ENCODE measurements at places on chromosomes 4 and X.

DNA sequence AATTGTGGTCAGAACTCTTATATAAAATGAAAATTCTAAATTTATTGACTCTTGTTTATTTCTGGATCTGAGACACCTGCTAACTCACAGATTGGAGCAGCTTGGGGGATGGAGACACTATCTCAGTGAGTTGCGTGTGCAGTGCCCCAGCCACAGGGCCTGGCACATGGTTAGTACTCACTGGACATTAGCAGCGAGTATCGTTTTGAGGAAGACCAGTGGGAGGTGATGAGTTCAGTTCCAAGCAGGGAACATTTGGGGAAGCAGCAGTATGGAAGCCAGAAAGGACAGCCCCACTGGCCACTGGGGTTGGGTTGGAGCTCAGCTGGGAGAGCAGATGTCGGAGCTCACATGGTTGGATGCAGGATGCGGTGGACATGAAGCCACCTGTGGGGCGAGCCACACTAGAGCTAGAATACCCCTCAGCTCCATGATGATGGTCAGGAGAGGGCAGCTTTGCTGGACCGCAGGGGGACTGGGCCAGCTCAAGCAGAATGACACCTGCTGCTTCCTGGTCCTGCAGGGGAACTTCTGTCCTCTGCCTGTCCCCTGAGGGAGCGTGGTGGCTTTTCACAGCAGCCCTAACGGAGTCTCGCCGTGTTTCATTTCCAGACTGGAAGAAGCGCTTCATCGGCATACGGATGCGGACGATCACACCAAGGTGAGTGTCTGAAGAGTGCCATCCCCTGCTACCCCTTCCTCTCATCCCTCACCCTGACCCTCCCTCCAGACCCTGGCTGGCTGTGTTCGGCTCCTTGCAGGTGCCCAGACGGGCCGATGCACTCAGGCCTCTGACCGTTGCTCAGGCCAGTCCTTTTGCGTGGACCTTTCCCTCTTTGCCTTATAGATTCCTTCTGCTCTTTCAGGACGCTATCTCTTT, 32.5 kb downstream of the HTRA3 start:
- H3K27me3 ChIP-seq, result no peaks in the 10 kb centered on the region
- no peak overlapping the region for H3K27ac ChIP-seq
- no peaks in the 10 kb centered on the region for H3K36me3 ChIP-seq
- H3K4me1 ChIP-seq, result no peaks in the 10 kb centered on the region
- no peak for DNase-seq

- peaks cover 4% of the 10 kb centered on the region for H3K36me3 ChIP-seq
- H3K27me3 ChIP-seq, result no peaks in the 10 kb centered on the region
- no peak for DNase-seq
- H3K4me3 ChIP-seq, result no peak overlapping the region
Measured at GRCh38 chrX:51860679-51861078, 32.7 kb upstream of the MAGED1 start.

GRCh38 chrX:10483191-10483831, 137.1 kb downstream of the MID1 start:
- H3K4me1 ChIP-seq, result no peaks in the 10 kb centered on the region
- peak overlapping the region; percentile 25 for H3K27ac ChIP-seq
- no peaks in the 10 kb centered on the region for H3K27me3 ChIP-seq
- H3K4me3 ChIP-seq, result no peak overlapping the region
- DNase-seq, result no peak

DNA sequence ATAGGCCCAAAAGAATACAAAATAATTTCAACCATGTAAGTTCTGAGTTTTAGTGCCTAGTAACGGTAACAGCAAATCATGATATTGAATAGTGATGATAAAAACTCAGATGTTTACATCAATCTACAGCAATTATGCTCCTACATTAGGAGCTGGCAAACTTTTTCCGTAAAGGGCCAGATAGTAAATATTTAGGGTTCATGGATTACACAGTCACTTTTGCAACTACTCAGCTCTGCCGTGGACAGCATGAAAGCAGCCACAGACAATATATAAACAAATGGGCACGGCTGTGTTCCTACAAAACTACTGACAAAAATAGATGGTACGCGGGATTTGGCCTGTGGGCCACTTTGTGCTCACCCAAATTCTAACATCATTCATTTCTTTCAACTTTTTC, 167.8 kb upstream of the NAP1L5 start:
- no peak overlapping the region for H3K27ac ChIP-seq
- H3K4me3 ChIP-seq, result no peak overlapping the region
- H3K27me3 ChIP-seq, result no peaks in the 10 kb centered on the region
- no peaks in the 10 kb centered on the region for H3K4me1 ChIP-seq

DNA sequence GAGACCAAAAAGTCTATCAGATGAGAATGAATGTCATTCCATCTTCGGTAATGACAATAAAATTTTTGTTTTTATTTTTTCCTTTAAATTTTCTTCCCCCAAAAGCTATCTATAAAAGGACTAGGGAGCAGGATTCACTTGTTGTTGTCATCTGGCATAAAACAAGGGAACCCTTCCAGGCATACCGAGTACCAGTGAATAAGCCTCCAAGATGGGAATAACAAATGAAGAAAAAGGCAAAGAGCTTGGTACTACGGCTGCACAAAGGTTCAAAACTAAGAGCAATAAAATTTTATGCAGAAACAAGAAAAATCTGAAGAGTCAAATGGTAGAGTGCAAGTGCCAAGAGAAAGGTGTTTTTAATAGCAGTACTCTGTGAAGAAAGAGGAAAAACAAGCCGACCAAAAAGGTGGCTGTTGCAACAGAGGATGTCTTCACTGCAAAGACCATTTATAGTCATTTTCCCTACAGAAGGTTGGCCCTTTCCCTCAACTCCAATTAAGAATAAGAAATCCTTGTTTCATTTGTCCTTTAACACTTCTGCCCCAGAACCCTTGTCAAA, 25.8 kb downstream of the PPP3CA start:
- H3K27me3 ChIP-seq, result no peaks in the 10 kb centered on the region
- H3K27ac ChIP-seq, result no peak overlapping the region
- no peak overlapping the region for H3K4me3 ChIP-seq
- peaks cover 5% of the 10 kb centered on the region for H3K4me1 ChIP-seq
- no peaks in the 10 kb centered on the region for H3K36me3 ChIP-seq
- no peak for DNase-seq

GRCh38 chr4:119872371-119873016, 194.2 kb downstream of the MAD2L1 start:
- no peak overlapping the region for H3K4me3 ChIP-seq
- H3K4me1 ChIP-seq, result no peaks in the 10 kb centered on the region
- H3K27ac ChIP-seq, result no peak overlapping the region
- no peaks in the 10 kb centered on the region for H3K27me3 ChIP-seq

DNA sequence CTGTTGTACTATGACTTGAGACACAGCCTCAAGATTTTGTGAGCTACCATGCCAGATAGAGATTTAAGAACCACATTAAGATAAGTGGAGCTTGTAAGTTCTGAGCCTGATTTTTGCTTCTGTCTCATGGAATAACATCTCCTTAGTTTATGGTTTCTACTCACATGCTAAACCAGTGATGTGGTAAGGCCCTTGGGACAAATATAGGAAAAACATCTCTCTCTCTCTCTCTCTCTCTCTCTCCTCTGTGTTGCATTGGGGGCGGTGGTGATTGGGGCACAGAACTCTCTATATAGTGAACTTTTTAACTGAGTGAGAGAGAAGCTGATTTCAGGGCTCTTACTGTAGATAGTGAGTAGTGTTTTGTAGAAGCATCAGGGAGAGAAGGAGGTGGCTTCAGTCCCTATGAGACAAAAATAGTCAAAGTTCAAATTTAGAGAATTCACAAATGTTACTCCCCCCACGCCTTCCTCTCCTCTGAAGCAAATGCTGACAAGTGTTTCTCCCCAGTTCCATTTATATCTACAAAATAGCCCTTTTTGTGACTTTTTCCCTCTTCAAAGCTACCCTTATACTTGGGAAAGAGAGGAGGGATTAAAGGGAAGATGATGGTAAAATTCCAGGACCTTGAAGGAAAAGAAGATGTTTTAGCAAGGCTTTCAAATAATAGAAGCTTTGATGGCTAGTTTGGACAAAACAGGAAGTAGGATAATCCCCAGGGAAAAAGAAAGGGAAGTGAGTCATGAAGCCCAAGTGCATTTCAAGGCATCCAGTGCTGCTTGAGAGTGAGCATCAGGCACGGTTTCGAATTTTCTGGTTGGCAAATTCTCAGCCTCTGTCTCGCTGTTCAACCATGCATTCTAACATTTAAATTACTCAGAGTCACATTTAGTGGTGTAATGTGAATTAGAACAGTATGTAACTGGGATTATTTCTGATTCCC, 134.3 kb upstream of the AP1S2 start:
- H3K27ac ChIP-seq, result no peak overlapping the region
- no peaks in the 10 kb centered on the region for H3K36me3 ChIP-seq
- DNase-seq, result no peak

DNA sequence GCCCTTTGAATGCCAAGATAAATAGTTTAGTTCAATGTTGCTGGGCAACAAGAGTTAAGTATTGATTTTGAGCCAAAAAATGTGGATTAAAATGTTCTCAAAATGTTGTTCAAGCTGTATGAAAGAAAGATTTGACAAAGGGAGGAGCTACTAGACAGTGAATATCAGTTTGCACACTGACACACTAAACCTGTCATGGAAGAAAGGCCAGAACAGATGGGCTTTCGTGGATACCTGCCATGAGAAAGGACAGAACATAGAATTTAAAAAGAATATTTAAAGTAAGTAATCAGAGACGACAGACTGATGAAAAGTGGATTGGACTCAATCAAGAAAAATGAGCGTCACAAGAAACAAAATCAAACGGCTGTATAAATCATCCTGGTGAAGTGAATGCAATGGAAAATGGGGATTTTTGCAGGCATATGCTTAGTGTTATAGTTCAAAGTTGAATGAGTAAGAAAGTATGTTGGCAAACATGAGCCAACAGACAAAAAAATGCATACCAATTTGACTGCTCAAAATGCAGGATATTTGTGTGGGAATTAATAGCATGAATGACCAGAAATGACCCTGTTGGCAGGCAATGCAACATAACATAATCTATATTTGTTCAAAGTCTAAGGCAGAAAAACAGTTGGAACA, 7.4 kb downstream of the PCDH18 start:
- peaks cover 3% of the 10 kb centered on the region for H3K27me3 ChIP-seq
- H3K27ac ChIP-seq, result no peak overlapping the region
- H3K4me1 ChIP-seq, result no peaks in the 10 kb centered on the region
- H3K4me3 ChIP-seq, result no peak overlapping the region
- DNase-seq, result no peak

DNA sequence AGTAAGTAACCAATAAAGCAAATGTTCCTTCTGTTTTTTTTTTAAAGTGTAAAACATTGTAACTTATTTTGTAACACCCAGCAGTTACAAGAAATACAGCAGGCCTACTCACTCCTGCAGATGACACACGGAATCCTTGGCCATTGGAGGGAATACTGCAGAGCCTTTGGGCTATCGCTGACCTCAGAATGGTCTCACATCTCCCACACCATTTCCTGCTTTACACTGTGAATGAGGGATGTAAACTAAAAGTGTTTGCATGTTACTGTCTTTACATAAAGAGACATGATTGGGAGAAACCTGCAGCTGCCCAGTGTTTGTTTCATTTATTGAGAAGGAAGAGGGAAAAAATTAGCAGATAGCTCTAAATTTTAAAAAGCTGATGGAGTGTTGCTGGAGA, 64.1 kb downstream of the USP46 start:
- H3K4me1 ChIP-seq, result no peaks in the 10 kb centered on the region
- H3K27ac ChIP-seq, result no peak overlapping the region
- H3K36me3 ChIP-seq, result peaks cover 20% of the 10 kb centered on the region
- H3K4me3 ChIP-seq, result no peak overlapping the region

DNA sequence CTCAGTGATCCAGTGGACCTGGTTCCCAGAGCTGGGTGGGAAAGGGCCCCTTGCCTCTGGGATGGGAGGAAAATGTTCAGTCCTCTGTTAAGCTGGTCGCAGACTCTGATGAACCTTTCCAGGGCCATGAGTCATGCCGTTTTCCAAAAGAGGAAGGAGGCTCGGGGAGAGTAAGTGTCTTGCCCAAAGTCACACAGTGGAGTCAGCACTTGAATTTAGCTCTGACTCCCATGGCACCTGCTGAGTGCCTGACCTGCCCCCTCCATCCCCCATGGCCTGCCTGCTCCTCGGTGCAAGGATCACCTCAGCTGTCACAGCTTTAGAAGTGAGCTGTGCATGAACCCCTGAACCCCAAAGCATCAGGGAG, 14.0 kb upstream of the KIAA0232 start:
- H3K27ac ChIP-seq, result no peak overlapping the region
- H3K4me3 ChIP-seq, result no peak overlapping the region
- peaks cover 8% of the 10 kb centered on the region for H3K4me1 ChIP-seq
- DNase-seq, result no peak
- H3K36me3 ChIP-seq, result no peaks in the 10 kb centered on the region

DNA sequence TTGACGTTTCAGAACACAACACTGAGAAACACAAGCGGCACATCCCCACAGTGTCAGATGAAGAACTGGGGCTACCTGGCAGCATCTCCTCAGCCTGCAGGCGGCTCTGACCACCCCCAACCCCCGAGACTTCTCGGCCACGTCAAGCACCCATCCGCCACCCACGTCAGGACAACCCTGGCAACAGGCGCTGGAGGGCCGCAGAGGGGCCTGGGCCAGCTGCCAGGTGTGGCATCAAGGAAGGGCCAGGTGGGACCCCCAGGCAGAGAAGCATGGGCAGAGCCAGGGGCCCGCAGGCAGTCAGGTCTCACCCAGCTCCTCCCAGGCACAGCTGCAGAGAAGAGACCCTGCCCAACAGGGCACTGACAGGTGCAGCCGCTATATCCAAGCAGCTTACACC, 22.3 kb downstream of the GAK start:
- no peaks in the 10 kb centered on the region for H3K4me1 ChIP-seq
- no peaks in the 10 kb centered on the region for H3K27me3 ChIP-seq
- H3K4me3 ChIP-seq, result no peak overlapping the region
- no peak overlapping the region for H3K27ac ChIP-seq

- no peaks in the 10 kb centered on the region for H3K4me1 ChIP-seq
- no peak overlapping the region for H3K4me3 ChIP-seq
- no peaks in the 10 kb centered on the region for H3K36me3 ChIP-seq
Measured at GRCh38 chr4:85733798-85734197, 258.8 kb downstream of the ARHGAP24 start.

- no peaks in the 10 kb centered on the region for H3K36me3 ChIP-seq
- H3K4me1 ChIP-seq, result peaks cover 2% of the 10 kb centered on the region
- H3K27me3 ChIP-seq, result no peaks in the 10 kb centered on the region
- no peak for DNase-seq
- no peak overlapping the region for H3K27ac ChIP-seq
Measured at GRCh38 chrX:154083126-154083517, 14.4 kb downstream of the MECP2 start.

DNA sequence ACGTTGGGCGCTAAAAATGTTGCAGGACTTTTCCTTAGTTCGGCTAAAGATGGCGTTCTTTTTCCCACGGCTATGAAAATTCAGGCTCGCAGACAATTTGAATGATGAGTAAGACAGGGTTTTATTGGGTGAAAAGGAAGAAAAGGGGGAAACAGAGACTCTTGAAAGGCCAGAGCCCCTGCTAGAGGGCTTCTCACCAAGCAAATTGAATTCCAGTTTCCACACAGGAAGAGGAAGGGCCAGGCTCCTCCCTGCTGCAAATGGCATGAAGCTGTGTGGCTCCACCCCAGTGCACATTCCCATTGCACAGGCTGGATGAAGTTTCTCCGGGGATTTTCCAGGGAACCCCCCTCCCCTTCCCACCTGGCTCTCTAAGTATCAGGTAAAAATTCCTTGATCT, 210.9 kb downstream of the KLHL4 start:
- no peaks in the 10 kb centered on the region for H3K27me3 ChIP-seq
- H3K4me1 ChIP-seq, result no peaks in the 10 kb centered on the region
- no peak overlapping the region for H3K4me3 ChIP-seq
- H3K27ac ChIP-seq, result no peak overlapping the region

Measured in liver (tissue), 10 donors.